ENCODE measurements at places on chromosomes 4 and X.

DNA sequence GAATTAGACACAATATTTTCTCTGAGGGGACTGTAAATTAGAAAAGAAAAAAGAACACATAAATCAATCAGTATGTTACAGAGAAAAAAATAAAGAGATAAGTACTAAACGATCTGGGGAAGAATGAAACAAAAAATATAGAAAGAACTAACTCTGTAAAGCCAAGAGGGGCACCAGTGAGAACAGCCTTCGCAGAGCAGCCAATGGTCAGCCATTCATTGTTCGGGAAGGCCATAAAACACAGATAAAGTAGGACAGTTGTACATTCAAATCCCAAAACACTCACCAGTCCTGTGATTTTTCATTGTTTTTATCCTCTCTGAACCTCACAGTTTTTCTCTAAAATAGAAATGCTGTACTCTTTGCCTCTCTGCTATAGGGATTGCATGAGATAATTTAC is 127.9 kb downstream of the NEK1 start:
- no peak for DNase-seq

GRCh38 chrX:105872941-105873340 is 50.6 kb downstream of the NRK start:
- no peak for DNase-seq

GRCh38 chr4:102338405-102338804 is 6.9 kb downstream of the SLC39A8 start:
- DNase-seq = no peak

DNA sequence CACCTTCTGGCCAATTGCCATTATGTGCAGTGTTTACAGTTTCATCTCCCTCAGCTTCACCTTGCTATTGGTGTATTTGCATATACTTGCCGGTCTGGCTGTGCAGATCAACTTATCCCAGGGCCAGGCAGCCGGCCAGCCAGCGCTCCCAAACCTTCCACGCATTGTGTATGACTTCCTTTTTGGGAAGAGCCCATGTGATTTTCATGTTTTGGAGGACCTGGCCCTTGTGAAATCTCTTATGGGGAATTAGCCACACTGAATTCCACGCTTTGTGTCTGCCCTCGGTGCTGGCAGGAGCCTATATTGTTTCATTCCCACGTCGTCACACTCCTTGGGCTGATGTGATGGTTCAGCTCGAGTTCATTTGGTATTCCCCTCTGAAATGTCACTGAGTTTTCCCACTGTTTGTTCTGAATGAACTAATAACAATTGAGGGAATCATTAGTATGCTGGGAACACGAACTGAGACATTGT is 6.0 kb upstream of the PDLIM3 start:
- DNase-seq = no peak

DNA sequence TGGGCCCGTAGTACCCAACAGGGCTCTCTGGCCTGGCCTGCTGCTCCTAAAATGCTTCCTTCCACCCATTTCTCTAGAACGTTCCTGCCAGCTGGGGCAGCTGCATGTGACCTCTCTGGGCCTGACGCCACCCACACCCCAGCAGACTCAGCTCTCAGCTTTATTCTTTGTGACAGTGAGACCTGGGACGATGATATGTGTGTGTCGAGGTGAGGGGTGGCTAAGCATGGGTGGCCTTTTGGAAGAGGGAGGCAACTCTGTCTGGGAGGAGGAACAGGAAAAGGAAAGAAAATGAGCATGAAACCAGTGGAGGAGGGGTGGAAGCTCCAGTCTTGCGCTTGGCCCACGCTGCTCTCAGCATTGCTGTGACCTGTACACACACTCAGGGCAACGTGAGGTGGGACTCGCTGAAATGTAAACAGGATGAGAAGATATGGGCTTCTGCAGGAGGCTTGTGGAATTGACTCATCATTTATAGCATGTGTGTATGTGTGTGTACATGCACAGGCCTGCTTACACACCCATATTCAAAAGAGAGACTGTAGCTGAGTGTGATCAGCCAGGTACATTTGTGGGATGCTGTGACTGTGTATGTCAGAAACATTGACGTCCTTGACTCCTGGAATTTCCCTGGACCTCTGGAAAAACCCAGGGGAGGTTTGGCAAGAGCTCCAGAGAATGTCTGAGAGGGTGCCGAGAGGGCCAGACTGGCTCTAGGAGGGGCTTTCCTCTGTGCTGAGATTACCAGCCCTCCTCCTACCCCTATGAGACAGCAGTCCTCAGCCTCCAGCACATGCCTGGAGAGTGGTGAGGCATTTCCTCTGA is 137.9 kb downstream of the PJA1 start:
- DNase-seq = no peak

GRCh38 chrX:30065226-30065625 is 150.1 kb upstream of the MAGEB2 start:
- no peak for DNase-seq

- DNase-seq = no peak
Measured at GRCh38 chr4:39682138-39682537, 15.8 kb upstream of the UBE2K start.

GRCh38 chr4:6378493-6379445 is 93.6 kb downstream of the PPP2R2C start:
- no peak for DNase-seq

- no peak for DNase-seq
Measured at GRCh38 chrX:139086246-139086645, 374.7 kb upstream of the FGF13 start.

- DNase-seq = peak; percentile 57
Measured at GRCh38 chrX:154409222-154409871, at the start of gene DNASE1L1. DNASE1L1 (minus strand) TSS chrX:154409254; CDS start chrX:154405568, 3,686 bp downstream.

DNA sequence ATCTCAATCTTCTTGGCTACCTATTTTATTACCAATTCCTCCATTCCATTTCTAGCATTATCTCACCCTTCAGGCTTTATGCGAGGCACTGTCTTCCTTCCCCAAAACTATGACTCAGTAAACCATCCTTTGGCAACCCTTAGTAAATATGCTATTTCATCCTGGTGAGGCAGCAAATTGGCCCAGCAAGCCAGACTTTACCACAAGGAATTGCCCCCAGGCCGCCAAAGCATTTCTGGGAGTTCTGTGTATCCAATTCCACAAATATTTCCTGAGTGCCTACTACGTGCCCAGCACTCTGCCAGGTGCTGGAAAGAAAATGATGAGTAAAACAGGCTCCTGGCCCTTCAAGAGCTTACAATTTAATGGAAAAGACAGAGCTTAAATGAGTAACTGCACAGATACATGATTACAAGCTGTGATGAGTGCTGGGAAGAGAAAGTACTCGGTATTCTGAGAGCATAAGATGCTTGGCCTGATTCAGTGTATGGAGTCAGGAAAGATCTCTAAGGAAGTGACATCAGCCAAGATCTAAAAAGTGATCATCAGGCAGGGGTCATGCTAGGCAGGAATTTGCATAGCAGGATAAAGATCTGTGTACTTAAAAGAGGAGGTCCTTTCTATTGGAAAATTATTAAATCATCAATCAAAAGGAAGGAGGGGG is 193.8 kb downstream of the ADAMTS3 start:
- DNase-seq = peak; percentile 55

DNA sequence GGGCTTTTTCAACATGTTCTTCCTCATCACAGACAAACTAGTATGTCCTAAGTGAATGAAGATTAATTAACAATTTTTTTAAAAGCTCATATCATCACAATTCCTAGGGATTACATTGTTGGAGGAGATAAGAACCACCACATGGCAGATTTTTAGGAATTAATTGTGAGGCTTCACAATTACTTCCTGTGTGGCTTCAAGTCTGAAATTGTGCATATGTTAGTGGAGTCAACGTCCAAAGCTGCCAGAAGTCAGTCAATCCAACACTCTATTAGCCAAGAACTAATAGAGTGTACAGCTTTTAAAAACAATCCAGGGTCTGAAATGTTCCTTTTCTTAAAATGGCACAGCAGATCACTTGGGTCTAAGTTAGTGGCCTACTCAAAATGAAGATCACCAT is 49.3 kb upstream of the C1QTNF7 start:
- DNase-seq = no peak

DNA sequence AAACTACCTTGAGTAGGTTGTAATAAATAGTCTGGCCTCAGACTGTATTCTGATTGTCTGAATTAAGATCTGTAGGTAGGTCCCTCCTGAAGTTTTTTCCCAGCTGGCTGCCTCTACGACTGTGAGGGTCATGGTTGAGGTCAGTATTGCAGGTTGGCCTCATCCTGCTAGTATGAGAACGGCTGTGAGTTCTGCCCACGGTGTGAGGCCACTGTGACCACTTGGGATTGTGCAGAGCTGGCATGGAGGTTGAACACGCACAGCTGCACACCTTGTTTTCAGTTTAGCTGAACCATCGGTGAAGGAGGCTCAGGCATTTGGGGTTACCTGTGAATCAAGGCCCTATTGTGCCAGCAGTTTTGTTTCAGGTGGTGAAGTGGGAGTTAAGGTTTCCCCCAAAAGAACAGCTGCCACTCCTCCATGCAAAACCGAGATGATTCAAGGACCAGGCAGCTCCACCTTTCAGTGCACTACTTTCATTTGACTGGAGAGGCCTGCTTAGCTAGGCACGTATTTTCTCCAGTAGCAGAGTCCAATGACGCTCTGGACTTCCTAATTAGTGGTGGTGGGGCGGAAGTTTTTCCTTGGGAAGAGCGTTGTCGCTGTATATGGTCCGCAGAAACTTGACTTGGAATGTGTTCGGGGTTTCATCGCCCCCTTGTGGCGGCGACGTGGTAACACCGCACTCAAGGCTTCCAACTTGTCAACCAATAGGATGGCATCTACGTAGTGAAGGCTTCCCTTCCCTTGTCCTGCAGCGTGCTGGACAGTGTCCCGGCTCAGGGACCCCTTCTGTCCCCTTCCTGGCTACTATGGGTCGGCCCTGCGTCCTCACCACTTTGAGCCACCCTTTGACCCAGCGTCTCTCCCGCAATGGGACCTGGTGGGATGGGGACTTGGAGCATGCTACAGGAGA is 13.8 kb downstream of the CMC4 start:
- peak; percentile 6 for DNase-seq

GRCh38 chr4:146654687-146655520 is 16.2 kb downstream of the POU4F2 start:
- no peak for DNase-seq

DNA sequence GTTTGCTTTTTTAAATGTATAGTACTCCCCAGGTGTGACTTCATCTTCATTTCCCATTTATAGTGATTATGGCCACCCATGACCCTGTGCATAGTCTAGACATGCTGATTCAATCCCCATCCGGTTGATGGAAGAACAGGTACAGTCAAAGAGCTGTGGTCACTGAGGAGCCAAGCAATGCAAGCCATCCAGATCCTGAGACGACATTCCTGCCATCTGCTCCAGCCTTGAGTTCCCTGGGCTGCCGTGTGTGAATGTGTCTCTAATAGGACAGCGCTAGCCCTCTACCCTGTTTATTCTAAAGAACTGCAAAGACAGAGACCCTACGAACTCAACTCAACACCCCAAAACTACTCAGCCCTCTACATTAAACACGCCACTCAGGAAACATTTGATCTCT is 1.7 kb downstream of the KCNIP4 start:
- DNase-seq = no peak

GRCh38 chr4:165031436-165032211 is at the start of gene TRIM60:
TRIM60 (plus strand) TSS chr4:165031999; CDS start chr4:165040073, 8,074 bp downstream.
- DNase-seq = no peak

DNA sequence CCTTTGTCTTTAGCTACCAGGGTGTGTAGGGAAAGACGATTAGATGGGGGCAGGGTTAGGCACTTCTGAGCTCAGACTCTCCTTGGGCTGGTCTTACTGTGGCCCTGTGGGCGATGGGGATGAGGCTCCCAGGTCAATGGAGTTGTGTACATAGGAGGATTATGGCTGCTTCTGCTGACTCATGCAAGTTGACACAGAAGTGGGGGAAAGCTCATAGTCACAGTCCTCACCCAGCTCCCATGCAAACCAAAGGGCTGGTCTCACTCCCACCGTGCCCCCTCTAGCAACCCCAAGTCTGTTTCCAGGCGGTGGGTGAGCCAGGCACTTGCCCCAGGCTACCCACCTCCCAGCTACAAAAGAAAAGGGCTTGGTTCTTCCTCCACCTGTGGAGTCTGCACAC is 24.4 kb upstream of the VSIG4 start:
- DNase-seq = no peak

- no peak for DNase-seq
Measured at GRCh38 chrX:3320471-3321046, 25.9 kb downstream of the MXRA5 start.

- no peak for DNase-seq
Measured at GRCh38 chr4:125833-126232, 1.5 kb downstream of the ZNF718 start.

- DNase-seq = no peak
Measured at GRCh38 chr4:182421753-182422152, 178.6 kb downstream of the TENM3 start.

- DNase-seq = no peak
Measured at GRCh38 chr4:137635108-137635507, 102.8 kb upstream of the PCDH18 start.

GRCh38 chr4:23969635-23970145 is 79.8 kb upstream of the PPARGC1A start:
- no peak for DNase-seq

DNA sequence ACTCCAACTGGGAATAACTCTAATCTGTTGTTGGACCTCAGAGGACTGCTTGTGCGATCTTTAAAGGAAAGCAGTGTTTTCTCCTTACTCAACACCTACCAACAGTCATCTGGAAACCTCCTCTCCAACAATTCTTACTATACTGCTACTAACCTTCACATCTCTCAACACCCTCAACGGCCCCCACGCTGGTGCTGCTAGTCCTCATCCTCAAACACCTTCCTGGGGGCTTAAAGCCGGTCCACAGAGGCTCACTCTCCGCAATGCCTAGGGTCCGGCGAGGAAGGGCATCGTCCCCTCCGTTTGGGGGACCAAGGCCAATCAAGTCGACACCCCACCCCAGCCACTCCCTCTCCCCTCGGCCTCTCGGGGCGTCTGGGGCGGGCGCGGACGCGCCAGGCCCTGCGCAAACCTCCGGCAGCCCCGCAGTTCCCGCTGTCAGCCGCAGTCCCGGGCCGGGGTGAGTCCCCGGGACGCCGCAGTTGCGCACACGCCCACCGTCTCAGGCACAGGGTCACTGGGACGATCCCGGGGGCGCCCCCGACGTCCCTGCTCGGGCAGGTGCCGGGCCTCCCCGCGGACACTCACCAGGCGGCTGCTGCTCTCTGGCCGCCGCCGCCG is 418 bp downstream of the TAB3 start:
- no peak for DNase-seq

DNA sequence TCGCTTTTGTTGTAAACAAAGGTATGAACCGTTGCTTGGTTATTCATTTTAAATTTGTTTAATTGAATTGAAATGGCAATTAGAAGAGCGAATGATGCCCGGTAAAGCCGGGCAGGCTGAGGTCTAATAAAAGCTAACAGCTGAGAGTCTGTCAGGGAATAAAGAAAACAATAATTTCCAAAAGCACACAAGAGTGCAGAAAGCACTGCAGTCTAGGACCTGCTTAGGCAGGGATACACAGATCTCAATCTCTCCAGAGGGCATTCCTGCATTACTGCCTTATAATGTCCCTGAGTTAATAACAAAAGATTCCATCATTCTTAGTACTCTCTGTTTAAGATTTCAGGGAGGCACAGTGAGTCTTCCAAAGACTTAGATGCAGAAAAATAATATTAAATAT is 27.6 kb upstream of the EMCN start:
- DNase-seq = no peak
